ENCODE measurements at places on chromosomes 3 and 15. TPM values are rescaled to one million over a fixed set of nuclear protein-coding genes. Genes with fewer than 3 reads are reported as not detected.

Gene CPEB1
- 8.7 TPM for total RNA-seq

Gene SRGAP3
- total RNA-seq, result 27.2 TPM

DNA sequence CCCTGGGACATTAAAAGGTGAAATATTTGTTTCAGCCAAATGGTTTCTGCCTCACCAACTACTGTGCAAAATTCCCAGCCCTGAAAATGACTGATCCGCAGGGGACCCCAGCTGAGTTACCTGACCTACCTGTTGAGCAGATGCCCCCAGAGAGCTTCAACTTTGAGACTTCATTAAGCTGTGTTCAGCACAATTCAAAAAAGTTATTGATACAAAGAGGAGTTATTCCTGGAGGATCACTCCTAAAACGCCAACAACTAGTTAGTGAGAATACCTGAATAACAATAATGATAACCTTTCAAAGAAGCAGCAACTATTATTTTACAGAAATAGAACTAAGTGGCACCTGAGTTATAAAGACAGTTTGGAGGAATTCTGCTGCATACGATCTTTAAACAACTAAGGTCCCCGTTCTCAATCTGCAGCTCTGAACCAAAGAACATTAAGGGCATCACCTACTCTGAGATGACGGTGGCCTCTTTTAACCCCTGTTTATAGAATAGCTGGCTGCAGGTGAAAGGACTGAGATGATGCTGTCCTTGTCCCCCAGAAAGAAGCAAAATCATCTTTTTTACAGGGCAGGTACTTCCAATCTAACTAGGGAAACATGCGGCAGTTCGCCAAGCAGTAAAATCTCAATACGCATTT lies 659 bp downstream of the GADL1 start:
- no peak for DNase-seq

DNA sequence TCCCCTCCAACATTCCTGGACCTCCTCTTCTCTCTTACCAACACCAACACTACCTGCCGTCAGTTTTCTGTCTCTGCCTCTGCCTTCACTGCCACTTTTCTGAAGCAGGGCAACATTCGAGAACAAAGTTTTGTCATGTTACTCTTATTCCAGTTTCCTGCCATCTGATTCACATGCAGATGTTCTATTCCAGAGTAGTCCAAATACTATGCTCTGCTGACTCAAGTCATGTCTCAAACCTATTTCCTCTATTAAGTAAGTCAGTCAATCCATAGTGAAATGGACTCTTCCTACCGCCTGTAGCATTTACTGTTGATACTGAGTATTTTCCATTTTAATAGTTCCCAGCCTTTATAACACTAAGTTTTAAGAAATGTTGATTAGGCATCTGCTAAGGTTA lies 43.4 kb downstream of the ESYT3 start:
- no peak for DNase-seq

DNA sequence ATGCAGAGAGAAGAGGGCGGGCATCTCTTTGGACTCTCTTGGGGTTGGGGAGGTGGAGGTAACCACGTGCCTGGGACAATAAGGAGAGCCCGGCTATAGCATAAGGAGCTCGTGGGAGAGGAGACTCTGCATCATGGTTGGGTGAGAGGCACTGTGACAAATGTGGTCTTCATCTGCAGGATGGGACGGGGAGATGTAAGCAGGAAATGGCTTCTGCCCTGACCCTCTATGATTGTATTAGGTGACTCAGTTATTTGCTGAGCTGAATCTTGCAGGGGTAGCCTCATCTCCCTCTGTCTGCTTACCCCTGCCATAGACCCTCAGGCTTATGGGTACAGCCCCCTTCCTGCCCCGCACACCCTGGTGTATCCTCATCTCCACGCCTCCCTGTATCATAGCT lies 48.7 kb downstream of the CORO2B start:
- DNase-seq, result no peak

Gene USP19
- total RNA-seq, result 30.5 TPM

DNA sequence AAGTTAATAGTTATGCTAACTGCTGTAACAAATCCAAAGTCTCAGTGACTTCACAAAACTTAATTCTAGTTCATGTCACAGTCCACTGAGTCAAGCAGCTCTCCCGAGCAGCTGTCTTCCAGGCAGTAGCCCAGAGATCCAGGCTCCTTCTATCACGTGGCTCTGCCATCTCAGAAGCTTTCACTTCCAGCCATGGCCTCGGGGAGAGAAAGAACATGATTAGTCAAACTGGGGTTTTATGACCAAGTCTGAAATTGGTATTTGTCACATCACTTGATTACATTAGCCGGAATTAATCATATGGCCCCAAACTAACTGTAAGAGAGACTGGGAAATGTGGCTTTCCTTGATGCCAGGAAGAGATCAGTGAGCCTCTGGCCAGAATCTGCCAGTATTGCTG lies 70.2 kb upstream of the DGKG start:
- peak; percentile 52 for DNase-seq

DNA sequence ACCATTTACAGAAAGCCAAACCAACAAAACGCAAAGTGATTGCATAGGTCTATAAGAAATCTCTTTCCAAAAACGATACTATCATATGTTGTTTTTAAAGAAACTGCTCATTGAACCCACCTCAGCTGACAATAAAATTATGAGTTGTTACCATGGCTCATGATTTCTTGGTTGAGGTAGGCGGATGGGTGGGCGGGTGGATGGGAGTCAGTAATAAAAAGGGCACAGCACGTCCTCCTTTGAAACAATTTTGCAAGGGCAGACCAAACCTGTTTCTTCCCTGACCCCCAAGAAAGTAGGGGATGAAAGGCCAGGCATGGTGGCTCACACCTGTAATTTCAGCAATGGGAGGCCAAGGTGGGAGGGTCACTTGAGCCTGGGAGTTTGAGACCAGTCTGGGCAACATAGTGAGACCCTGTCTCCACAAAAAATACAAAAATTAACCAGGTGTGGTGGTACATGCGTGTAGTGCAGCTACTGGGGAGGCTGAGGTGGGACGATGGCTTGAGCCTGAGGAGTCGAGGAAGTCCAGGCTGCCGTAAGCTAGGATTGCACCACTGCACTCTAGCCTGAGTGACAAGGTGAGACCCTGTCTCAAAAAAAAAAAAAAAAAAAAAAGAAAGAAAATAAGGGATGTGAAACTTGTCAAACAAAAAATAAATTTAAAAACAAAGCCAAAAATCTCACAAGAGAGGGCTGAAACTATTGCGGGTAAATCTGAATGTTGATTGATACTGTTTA lies 2.1 kb downstream of the ABHD10 start:
- no peak for DNase-seq

GRCh38 chr3:150912501-150912900 lies 7.3 kb upstream of the MINDY4B start:
- DNase-seq, result no peak

- DNase-seq, result peak; percentile 48
Measured at GRCh38 chr15:66039117-66039871, 170.0 kb downstream of the RAB11A start.

Gene SNTN
- total RNA-seq, result not detected

- no peak for DNase-seq
Measured at GRCh38 chr15:51202783-51203182, 108.1 kb upstream of the TNFAIP8L3 start.

GRCh38 chr15:99504823-99505551 lies 60.8 kb upstream of the MEF2A start:
- DNase-seq, result peak; percentile 45

Gene FGD5
- not detected for total RNA-seq

- peak; percentile 67 for DNase-seq
Measured at GRCh38 chr15:74529921-74530320, 11.1 kb upstream of the ARID3B start.

- no peak for DNase-seq
Measured at GRCh38 chr15:67165254-67166253, 88.9 kb downstream of the AAGAB start.

GRCh38 chr15:69422336-69422895 lies 8.3 kb downstream of the KIF23 start:
- DNase-seq, result no peak

Gene PLCH1
- total RNA-seq, result 0.28 TPM

GRCh38 chr15:40069178-40070165 lies 30.5 kb upstream of the SRP14 start:
- peak; percentile 39 for DNase-seq

Gene ADCY5
- 0.67 TPM for total RNA-seq

- no peak for DNase-seq
Measured at GRCh38 chr3:17398959-17399551, 343.4 kb downstream of the TBC1D5 start.

DNA sequence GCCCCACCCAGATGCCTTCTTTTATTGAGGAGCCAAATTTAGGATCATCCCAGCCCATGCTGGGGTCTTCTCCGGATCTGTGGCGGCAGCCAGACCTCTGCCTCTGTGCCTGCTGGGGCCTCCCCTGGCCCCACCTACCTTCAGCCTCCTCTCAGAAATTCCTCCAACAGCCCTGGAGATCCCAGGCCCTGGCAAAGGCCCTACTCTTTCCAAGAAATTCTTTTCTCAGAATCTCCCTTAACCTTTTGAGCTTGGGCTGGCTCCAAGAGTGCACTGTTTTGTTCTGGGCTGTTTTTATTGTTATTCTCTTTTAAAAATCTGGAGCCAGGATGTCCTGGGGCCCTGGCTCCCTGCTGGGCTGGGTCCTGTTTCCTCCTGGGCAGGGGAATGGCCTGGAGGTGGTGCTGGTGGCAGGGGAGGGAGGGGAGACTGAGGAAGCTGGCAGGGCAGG lies 57.8 kb downstream of the GRIP2 start:
- no peak for DNase-seq

DNA sequence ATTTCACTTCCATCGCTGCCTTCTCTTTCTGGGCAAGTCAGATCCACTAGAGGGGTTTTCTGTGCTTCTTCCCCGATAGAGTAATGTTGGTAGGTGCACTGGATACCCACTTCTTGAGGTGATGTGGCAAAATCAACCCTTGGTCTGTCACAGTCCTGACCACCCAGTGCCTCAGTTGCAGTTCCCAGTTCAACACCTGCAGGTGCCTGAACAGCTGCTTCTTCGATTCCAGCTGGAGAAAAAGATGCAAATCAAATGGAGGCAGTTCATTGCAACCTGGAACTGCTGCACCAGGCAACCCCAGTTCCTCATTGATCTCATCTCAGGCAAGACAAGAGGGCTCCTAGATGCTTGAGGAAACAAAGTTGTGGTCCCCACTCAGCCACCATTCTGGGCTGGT lies 186.6 kb downstream of the UBE2E2 start:
- no peak for DNase-seq

DNA sequence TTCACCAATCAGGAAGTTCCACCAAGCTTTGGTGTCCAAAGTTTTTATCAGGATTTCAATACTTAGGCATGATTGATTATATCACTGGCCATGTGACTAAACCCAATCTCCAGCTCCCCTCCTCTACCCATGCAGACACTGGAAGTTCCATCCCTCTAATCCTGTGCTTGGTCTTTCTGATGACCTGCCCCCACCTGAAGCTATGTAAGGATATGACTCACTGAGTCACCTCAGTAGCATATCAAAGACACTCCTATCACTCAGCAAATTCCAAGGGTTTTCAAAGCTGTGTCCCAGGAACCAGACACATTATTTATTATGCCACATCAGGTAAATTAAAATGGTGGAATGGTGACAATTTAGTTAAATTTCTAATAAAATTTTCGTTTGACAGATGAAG lies 158.9 kb downstream of the TAFA4 start:
- DNase-seq, result no peak

- no peak for DNase-seq
Measured at GRCh38 chr3:38823722-38824121, 7.7 kb upstream of the SCN10A start.

DNA sequence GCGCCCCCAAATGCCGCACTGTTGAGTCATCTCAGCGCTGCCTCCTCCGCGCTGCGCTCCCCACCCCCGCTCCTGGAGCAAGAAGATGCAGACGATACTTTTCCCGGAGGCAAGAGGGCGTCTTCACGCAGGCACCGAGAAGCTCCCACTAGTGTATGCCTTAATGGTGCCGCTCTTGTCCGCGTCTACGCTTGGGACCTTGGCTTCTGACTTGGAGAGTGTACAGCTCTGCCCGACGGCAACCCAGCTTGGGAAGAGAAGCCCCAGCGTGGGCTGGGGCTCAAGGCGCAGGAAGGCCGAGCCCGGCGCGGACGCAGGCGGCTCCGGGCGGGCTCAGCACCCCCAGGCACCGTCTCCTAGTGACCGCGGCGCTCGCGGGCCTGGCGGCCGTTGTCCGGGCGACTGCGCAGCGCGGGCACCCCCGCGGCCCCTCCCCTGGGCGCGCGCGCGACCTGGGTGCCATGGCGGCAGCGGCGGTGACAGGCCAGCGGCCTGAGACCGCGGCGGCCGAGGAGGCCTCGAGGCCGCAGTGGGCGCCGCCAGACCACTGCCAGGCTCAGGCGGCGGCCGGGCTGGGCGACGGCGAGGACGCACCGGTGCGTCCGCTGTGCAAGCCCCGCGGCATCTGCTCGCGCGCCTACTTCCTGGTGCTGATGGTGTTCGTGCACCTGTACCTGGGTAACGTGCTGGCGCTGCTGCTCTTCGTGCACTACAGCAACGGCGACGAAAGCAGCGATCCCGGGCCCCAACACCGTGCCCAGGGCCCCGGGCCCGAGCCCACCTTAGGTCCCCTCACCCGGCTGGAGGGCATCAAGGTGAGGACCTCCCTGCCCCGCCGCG lies at the start of gene P4HTM:
P4HTM (plus strand) TSS at position 446 of the 840 bp plus-strand sequence; CDS start at position 462, 16 bp downstream.
- DNase-seq, result peak; percentile 76

DNA sequence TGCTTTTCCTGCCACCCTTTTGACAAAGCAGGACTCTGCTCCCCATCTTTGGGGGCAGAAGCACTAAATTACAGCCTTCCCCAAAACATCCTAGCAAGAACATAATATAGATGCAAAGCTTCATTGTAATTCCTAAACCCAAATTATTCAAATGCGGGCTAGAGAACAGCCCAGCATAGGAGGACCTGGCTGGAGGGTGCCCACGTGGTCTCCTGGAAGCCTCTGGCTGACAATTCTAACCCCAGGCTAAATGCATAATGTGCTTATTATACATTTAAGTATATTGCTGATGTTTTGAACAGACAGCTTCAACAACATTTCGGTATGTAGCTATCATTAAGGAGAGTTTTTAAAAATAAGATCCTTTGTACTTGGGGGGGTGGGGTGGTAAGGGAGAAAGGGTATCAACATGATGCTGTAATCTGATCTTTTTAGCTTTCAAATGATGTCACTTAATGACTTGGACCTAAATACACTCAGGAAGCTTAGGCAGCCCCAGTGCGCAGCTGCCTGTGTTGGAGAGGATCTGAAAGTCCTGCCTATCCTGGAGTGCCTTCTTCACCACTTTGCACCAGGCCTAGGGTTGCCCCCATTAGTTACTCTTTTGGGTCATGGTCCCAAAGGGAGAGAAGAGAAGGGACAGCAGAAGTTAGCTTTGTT lies 57.2 kb upstream of the USP3 start:
- DNase-seq, result no peak

DNA sequence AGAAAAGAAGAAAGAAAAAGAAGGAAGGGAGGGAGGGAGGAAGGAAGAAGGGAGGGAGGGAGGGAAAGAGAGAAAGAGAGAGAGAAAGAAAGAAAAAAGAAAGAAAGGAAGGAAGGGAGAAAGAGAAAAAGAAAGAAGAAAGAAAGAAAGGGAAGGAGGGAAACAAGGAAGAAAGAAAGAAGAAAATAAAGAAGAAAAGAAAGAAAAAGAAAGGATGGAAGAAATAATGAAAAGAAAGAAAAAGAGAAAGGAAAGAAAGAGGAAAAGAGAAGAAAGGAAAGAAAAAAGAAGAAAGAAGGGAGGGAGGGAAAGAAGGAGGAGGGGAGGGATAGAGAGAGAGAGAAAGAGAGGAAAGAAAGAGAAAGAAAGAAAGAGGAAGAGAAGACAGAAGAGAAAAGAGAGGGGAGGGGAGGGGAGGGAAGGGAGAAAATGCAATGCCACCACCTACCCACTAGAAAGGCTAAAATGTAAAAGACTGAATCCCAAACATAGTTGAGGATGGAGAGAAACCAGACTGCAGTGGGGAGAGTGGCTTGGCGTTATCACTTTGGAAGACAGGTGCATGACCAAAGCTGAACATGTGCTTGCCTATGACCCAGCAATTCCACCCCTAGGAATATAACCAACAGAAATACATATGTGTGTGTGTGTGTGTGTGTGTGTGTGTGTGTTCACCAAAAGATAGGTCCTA lies 66.9 kb upstream of the KLF13 start:
- no peak for DNase-seq
